ENCODE measurements at places on chromosomes 3 and 15. TPM values are rescaled to one million over a fixed set of nuclear protein-coding genes. Genes with fewer than 3 reads are reported as not detected.

NANOGP8 gene
- polyA plus RNA-seq: not detected

- DNase-seq: no peak
Observed at GRCh38 chr3:95586754-95587153, 1227.6 kb upstream of the EPHA6 start.

DNA sequence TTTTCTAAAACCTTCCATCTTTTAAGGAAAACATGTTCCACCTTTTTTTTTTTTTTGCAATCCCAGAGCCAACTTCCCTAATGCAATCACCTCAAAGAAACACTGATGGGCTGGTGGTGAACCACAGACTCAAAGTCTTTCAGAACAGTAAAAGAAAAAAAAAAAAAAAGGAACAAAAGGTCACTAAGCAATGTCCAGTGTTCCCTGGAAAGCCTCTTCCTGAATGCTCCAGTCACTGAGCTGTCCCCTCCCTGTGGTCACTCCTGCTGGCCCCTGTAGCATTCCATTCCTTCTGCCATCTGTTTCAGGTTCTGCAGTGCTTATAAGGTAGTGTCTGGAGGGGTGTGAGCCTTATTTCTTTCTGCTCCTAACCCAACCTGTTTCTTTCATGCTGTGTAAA lies 53.3 kb downstream of the AAGAB start:
- no peak for DNase-seq

DNA sequence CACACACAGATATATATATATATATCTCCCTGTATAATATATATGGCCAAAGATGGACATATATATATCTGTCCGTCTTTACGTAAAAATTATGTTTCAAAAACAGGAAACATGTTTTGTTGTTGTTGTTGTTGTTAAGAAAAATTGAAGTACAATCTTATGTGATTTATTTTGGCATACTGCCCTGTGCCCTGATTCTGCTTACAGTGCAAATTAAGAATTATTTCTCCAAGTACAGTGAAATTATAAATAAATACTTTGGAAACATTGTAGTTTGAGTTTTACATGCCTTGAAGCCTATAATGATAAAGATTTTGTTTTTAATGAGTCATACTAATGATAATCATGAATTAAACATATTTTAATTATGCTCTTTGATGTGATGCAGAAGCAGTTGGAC lies 994.9 kb downstream of the DIPK2A start:
- DNase-seq: no peak

GRCh38 chr15:66151809-66152208 lies 101.7 kb downstream of the MEGF11 start:
- no peak for DNase-seq

- no peak for DNase-seq
Observed at GRCh38 chr3:177146646-177147045, 50.6 kb downstream of the TBL1XR1 start.

DNA sequence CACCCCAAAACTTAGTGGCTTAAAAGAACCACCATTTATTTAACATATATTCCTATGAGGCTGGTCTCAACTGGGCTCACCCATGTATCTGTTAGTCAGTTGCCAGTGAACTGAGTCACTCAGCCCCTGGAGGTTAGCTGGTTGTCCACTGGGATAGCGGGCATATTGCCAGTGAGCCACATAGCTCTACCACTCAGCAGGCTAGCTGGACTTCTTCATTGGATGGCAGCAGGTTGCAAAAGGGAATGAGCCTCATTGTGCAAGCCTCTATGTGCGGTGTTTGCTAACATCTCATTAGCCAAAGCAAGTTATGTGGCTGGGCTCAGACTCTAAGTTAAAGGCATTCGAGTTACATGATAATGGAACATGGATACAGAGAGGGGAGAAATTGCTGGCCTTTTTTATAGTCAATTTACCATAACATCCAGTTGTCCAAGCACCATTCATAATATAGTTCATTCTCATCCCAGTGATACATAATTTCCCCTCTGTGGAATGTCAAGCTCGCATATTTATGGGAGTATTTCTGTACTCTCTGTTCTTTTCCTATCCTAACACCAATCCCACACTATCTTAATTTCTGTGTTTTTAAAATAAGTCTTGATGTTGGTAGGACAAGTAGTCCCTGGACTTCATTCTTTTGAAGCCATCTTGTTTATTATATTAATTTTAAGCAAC lies 8.7 kb downstream of the BTD start:
- no peak for DNase-seq

DLL4 gene
- polyA plus RNA-seq: 16.7 TPM

ITIH1 gene
- polyA plus RNA-seq: 0.13 TPM

- no peak for DNase-seq
Observed at GRCh38 chr15:59797756-59798604, 108.9 kb upstream of the BNIP2 start.

DNA sequence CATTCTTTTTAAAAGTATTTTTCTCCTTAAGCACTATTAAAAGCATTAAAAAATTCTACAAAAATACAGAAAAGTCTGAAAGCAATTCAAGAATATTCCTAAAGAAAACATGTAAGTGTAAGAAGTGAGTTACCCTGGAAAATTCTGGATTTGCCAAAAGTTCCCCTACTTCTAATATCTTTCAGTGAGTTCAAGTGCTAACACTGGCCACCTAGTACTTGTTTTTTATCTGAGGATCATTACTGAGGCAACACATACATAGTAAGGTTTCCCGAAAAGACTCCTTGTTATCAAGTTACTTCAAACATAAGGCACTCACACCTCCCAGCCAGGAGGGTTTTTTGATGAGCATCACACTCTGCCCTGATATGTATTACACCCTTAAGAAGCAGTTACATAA lies 158.4 kb downstream of the TIGIT start:
- DNase-seq: no peak

DNA sequence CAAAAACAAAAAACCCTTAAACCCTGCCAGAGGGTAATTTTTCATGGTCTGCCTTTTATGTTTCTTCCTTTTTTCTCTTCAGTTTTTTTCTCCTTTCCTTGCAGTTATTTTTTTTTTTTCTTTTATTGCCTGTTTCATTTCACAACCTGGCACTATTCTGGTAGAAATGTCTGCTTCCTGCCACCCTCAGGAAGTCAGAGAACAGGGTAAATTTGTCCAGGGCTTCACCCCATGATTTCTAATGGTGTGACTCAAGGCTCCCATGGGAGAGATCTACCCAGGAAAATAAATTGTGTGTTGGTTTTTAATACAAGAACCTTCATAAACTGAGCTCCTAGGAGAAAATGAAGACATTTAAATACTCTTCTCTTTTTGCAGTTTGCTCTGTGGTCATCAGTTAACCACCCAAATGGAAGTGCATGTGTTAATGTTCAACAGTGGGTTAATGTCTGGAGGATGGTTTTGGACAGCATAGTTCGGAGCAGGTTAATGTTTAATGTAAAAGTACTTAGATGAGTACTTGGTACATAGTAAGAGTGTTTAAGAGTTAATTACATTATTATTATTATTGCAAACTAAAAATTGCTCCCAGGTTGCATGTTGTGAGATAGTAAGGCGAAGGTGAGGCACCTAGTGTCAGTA lies 45.9 kb downstream of the CGNL1 start:
- DNase-seq: no peak

LMLN gene
- polyA plus RNA-seq: 3.8 TPM

ABHD10 gene
- 23.3 TPM for polyA plus RNA-seq

- no peak for DNase-seq
Observed at GRCh38 chr3:112751564-112752512, 94.8 kb downstream of the CD200R1L start.

DNA sequence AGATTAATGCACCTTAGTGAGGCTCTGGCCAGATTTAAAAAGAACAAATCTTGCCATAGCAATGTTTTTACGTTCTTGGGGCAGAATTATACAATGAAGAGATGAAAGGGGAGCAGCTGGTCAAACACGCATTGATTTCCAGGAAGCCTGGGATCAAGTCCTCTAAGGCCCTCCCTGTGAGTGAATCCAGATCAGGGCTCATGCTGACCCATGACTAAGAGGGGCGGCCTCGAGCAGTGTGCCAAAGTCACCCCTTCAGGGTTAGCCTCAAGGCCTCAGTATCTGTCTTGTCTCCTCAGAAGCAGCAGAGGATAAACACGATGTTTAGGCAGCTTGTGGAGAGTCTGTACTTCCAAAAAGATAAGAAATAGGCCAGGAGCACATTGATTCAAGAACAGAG lies 9.3 kb upstream of the RBP1 start:
- DNase-seq: no peak

- DNase-seq: no peak
Observed at GRCh38 chr3:69784954-69785514, 45.8 kb downstream of the MITF start.

GRCh38 chr3:114846779-114847178 lies 300.3 kb downstream of the ZBTB20 start:
- DNase-seq: no peak

CCR3 gene
- polyA plus RNA-seq: not detected

GTF2A2 gene
- polyA plus RNA-seq: 97.9 TPM

- no peak for DNase-seq
Observed at GRCh38 chr3:181929501-181929900, 217.8 kb downstream of the SOX2 start.

- no peak for DNase-seq
Observed at GRCh38 chr15:53627279-53627678, 132.2 kb downstream of the WDR72 start.

CHRM5 gene
- 0.08 TPM for polyA plus RNA-seq

DNA sequence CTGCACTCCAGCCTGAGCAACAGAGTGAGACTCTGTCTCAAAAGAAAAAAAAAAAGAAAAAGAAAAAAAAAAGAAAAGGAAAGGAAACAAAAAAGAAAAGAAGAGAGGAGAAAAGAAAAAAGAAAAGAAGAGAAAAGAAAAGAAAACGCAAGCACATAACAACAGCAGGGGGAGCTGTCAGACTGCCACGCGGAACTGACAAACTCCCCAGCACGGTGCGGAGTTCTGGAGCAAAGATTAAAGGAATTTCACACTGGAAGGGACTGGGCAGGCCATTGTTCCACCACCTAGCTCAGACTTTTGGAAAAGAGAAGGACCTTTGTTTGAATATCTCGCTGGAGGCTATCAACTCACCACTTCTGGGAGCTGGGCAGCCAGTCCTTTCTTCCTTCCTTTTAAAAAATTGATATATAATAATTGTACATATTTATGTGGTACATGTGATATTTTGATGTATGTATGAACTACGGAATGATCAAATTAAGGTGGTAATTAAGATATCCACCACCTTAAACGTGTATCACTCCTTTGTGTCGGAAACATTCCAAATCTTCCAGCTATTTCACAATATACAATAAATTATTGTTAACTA lies 40.5 kb downstream of the DPPA2 start:
- peak; percentile 31 for DNase-seq

KY gene
- 96.9 TPM for polyA plus RNA-seq

DNA sequence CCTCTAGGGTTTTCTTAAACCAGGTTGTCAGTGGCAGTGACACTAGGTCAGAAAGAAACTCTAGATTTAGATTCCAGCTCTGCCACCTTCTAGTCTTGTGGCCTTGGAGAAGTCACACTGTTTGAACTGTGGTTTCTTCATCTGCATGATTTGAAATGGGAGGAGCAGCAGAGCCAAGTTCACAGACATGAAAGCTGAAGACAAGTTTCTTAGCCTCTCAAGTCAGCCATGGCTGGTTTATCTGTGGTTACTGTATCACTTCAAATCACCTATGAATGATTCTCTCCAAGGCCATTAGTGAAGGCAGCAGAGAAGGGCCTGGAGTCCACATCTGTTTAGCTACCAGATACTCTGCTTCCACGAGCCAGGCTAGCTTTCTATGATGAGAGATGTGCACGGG lies 15.6 kb downstream of the CLEC3B start:
- no peak for DNase-seq

NUP210 gene
- 9.6 TPM for polyA plus RNA-seq

- no peak for DNase-seq
Observed at GRCh38 chr3:183279371-183279770, 26.3 kb downstream of the B3GNT5 start.

DNA sequence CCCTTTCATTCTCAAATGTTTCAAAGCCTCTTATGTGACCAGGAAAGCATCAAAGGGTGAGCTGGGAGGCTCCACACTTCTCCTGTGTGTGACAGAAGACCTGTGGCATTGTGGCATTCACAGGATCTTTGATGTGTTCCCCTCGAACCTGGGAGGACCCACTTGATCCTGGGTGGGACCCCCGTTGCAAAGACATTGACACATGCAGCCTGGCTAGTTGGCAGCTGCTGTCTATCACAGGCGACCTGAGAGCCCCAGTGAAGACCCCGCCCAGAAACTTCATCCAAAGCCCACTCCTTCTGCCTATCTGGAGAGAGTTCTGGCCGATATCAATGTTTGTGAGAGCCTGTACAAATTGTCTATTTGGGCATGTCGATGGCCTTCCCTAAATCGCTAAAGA lies 140.4 kb upstream of the ATP2B2 start:
- DNase-seq: no peak

GRCh38 chr15:75456710-75457109 lies 5.2 kb upstream of the SIN3A start:
- no peak for DNase-seq

- DNase-seq: no peak
Observed at GRCh38 chr3:34858067-34858660, 781.2 kb upstream of the ARPP21 start.

- no peak for DNase-seq
Observed at GRCh38 chr3:65669163-65669875, 369.4 kb downstream of the MAGI1 start.

- DNase-seq: no peak
Observed at GRCh38 chr3:106578911-106579310, 710.1 kb upstream of the CBLB start.

DNA sequence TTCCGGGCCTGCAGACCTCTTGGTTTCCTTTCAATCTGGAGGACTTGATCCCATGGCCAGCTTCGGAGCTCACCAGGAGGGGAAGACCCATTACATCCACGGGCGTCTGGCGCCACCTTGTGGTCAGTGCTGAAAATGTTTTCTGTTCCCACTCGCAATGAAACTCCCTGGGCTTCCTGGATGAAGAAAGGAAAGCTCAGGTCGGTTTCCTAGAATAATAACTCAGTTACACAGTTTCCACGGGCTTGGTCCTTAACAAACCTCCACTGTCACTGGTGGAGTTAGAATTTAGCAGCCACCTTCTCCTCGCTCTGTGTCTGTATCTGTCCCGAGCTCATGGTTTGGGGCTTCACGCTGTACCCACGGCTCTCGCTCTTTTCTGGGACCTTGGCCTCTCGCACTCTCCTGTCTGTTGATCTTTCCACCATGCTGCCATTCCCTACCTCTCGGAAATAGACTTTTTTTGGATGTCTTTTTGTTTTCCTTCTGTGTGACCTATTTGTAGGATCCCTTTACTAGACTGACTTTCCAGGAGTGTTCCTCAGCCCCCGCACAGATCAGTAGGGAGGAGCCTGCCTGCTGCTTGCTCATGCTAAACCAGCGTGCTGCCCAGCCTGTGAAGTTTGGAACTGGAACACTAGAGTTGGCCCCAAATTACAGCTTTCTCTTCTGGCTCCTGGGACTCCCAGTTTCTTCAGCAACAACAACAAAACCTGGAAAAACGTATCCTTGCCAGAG lies 56.3 kb downstream of the IL20RB start:
- DNase-seq: peak; percentile 93

DNA sequence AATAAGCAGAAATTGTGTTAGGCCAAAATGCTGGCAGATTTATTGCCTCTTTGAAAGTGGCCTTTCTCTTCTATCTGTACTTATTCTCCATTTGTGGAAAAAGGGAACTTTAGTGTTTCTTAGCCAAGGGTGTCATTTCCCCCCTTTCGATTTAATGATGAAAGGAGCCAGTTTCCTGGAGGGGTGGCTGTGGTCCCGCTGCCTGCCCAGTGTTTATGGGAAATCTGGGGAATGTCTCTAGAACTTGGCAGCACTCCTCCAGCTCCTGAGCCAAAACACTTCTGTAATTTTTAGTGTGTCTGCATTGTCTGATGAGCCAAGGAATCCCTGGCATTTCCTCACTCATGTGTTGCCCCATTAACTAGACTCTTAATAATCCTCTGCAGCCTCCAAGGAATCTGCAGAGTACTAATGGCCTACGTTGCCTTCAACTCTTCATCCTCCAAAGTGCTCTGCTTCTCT lies 448.8 kb downstream of the GRM7 start:
- peak; percentile 66 for DNase-seq

All from hindlimb muscle (tissue), 1 donor.